ENCODE measurements at places on chromosomes 6 and 20.

DNA sequence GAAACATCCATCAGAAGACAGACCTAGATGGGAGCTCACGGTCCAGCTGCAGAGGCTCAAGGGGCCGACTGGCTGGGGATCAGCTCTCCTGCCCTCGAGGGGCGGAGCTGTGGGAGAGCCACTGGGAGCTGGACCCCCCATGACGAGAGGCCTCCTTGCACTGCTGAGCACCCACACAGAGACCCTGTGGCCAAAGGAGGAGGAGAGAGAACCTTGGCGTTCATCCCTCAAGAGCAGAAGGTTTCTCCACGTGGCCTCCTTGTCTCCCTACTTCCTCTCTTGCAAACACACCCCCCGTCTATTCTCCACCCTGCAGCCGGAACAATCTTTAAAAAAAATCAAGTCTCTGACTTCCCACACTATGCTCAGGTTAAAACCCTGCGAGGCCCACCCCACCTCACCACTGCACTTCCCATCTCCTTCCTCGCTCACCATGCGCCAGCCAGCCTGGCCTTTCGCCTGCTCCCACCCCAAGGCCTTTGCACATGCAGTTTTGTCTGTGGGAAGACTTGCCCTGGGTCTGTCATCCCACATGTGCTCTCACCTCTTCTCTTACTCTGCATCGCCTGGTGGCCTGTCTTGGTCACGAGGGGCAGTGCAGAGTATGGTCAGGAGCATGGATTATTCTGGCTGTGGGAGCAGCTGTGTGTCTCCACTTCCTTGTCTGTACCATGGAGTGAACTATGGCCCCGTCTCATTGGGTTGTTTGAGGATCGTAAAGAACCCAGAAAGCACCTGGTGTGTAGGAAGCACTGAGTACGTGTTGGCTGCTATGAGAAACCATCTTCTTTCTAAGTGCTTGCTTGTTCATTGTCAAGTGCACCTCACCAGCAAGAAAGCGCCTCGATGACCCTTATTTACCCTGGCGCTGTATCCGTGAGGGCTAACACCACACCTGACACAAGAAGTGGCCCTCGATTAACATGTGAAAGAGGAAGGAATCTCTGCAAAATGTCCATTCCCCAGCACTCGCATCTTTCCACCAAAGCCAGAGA is 32.9 kb downstream of the PMEPA1 start:
- DNase-seq: no peak

GRCh38 chr20:41587956-41588355 is 30.2 kb downstream of the CHD6 start:
- DNase-seq: no peak

- DNase-seq: no peak
Observed at GRCh38 chr20:19549896-19550295, 208.2 kb upstream of the RIN2 start.

DNA sequence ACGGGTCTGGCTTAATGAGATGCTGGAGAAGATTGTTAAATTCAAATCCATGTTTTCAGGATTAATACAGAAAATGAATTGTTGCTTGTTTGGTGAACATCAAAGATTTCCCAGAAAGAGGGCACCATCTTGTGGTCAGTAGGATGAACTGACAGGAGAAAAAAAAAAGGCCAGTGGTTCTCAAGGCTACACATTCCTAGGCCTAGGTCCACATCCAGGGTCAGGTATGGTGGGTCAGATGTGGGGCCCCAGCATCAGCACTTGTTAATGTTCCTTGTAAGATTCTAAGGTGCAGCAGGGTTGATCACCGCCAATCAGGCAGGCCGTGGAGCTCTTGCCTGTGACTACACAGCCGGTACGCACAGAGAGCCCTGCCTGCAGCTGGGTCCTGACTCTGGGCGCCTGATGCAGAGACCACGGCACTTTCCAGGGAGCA is 34.0 kb upstream of the FOXO3 start:
- peak; percentile 18 for DNase-seq

- no peak for DNase-seq
Observed at GRCh38 chr6:2611092-2611491, 139.6 kb downstream of the MYLK4 start.

GRCh38 chr6:2085657-2086056 is 159.7 kb downstream of the GMDS start:
- no peak for DNase-seq

DNA sequence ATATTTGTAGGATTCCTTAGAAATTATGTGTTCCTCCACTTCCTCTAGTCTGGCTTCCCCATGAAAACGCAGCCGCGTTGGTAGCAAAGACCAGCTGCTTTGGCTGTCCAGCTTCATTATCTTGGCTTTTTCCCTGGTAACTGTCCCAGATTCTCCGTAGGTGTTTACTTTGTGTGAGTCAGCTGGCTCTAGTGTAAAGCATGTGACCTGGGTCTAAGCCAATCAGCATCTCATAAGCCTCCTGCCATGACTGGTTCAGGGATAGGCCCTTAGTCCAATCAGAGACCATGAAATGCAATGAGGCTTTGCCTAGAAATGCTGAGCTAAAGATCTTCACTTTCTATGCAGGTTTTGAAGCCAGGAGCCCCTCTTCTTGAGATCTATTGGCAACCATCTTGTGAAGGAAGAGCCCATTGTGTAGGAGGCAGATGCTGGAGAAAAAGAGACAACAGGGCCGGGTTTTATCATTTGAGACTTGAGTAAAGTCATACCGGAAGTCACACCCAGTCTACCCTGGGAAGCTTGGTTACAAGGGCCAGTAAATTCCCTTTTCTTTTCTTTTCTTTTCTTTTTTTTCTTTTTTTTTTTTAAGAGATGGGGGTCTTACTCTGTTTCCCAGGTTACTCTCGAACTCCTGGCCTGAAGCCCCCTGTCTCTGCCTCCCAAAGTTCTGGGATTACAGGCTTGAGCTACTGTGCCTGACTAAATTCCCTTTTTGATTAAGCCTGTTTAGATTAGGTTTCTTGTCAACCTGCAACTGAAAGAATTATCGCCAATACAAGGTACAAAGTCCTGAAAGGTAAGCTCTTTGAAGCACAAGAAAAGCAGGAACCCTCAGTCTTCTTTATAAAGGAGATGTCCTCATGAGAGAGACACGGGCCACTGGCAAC is 256.5 kb upstream of the RREB1 start:
- no peak for DNase-seq

- DNase-seq: no peak
Observed at GRCh38 chr6:63789699-63790098, 154.1 kb downstream of the PHF3 start.

Data from CD4-positive, alpha-beta T cell treated with Interleukin-17A for 1 hour (primary cell).